ENCODE measurements at places on chromosomes 12 and 14. TPM values are rescaled to one million over a fixed set of nuclear protein-coding genes. Genes with fewer than 3 reads are reported as not detected.

- DNase-seq: no peak
These were observed 7.8 kb downstream of the ARG2 start for GRCh38 chr14:67627519-67627918.

DNA sequence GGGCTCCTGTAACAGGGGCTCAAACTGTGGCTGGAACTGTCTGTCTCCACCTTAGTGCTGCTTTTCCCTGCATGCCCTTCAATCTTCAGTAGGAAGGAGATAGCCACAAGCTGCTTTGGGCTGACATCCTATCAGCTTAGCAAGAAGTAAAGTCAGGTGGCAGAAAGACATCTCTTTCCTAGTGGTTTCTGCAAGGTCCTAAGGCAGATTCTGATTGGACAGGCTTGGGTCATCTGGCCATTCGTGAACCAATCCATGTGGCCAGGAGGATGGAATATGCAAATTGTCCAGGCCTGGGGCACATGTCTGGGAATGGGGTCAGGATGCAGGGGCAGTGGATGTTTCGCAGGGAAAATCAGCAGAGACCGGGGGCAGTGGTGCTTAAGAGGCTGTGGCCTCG lies 5.2 kb downstream of the RITA1 start:
- no peak for DNase-seq

DNA sequence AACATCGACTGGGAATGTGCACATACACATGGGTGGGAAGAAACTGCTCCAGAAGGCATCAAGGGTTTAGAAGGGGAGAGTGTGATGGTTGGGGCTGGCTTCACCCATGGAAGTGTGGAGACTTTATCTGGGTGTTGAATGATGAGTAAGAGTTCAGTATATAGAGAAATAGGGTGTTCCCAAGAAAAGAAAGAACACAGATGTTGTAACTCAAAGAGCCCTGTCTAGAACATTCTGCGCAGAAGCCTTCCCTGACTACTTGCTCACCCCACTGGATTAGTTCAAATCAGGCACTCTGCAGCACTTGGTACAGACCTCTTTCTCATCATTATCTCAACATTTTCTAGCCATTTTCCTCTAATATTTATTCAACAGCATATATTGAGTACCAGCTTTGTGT lies 491.7 kb downstream of the SNAPC1 start:
- no peak for DNase-seq

The OR6J1 gene
- 0.09 TPM for polyA plus RNA-seq

DNA sequence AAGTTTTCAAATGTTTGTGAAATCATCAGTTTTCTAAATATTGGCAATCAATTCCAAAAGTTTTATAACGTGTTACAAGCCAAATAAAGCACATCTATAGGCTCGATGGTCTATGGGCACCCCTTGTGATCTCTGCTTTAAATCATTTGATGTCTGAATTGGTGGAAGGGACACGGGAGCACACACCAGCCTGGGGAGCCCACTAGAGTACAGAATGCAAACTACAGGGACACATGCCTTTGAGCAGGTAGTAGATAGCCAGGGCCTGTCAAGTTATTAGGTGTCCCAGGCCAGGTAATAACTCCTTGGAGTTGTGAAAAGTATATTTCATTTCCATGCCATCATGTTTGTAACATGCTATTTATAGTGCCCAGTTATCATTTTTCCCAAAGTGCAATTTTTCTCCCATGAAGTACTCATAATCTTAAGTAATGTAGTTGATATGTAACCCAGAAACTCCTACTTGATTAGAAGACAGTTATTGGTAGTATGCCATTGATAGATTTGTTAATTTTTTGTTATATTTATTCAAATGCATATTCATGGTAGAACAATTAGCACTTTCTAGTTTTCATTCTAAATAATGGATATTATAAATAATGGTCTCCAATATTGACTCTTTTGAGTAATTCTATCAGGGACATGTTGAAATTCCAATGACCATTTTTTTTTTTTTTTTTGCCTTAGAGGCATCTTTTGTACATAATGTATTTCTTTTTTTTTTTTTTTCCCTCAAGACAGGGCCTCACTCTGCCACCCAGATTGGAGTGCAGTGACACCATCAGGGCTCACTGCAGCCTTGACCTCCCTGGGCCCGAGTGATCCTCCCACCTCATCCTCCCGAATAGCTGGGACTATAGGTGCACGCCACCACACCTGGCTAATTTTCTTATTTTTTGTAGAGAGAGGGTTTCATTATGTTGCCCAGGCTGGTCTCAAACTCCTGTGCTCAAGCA lies 96.9 kb upstream of the FGD4 start:
- DNase-seq: no peak

The BDKRB1 gene
- 0.99 TPM for polyA plus RNA-seq

The POLE2 gene
- polyA plus RNA-seq: 5.7 TPM

- peak; percentile 84 for DNase-seq
These were observed 6.4 kb downstream of the APOLD1 start for GRCh38 chr12:12791756-12792369.

GRCh38 chr12:47707905-47708543 lies 2.2 kb upstream of the RPAP3 start:
- DNase-seq: no peak

The IL31 gene
- polyA plus RNA-seq: not detected

GRCh38 chr14:68210729-68211299 lies 391.2 kb downstream of the RAD51B start:
- peak; percentile 65 for DNase-seq

The CLEC1B gene
- polyA plus RNA-seq: 0.22 TPM

All from muscle of leg (tissue), 16 donors.